ENCODE measurements at places on chromosomes 11 and 22.

- no peak for DNase-seq
These were observed 246.6 kb downstream of the FAM76B start for GRCh38 chr11:95542868-95543551.

GRCh38 chr11:47389577-47390421 lies 11.5 kb upstream of the SPI1 start:
- no peak for DNase-seq

GRCh38 chr11:73838443-73839122 lies 38.1 kb downstream of the COA4 start:
- no peak for DNase-seq

DNA sequence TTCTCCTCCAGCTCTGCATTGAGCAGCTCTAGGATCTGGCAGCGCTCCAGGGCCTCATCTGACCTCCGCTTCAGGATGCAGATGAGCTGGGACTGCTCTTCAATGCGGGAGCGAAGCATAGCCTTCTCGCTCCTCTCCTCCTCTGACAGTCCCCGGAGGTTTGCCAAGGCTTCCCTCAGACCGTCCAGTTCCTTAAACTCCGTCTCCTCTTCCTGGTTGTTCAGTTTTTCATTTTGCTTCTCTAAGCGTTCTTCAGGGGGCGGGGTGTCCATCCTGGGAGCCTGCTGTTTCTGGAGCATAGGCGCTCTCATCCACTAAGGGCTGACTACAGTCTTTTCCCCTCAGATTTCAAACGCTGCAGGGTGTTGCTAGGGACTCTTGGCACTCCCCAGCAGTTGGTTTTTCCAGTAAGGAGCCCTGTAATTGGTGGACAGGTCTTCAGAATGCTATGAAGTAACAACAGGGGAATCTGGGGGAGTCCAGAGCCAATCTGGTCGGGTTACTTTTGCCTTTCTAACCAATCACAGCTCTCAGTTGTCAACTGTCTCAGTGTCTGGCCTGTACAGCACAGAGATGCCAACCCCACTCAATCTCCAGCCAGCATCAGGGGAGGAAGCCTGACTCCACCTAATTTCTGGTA lies at the start of gene CCDC89:
TSS of gene CCDC89 (minus strand) at position 376 of the 640 bp plus-strand sequence. CDS start at position 311, 65 bp downstream.
- no peak for DNase-seq

Data from activated T-cell treated with anti-CD3 and anti-CD28 coated beads for 4 hours (primary cell).